ENCODE measurements at places on chromosomes 11 and 22.

DNA sequence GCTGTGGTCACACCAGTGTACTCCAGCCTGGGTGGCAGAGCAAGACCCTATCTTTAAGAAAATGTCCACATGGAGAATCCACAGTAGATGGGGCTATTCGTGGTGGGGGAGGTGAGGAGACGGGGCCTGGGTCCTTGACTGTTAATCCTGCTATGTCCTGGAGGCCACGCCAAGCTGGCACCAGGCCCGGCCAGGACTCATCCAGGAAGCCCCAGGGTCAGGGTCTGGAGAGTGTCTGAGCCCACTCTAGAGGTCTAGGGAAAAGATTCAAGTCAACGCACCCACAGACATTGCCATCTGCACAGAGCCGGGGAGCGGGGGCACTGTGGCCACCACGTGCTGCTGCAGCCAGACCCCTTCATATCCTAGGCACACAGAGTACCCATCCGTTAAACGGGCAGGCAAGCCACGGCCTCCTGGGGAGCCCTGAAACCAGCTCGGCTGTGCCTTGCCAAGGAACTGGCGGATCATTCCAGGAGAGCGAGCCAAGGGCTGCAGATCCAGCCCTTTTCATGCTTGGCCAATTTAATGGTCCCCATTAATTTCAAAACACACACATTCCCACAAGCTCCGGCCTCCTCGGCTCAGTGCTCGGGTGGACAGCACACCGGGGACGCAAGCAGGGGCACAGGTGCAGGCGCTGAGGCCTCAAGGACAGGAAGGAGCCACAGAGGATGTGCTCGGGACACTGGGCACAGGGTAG, 24.7 kb downstream of the MACROD1 start:
- H3K36me3 ChIP-seq, result no peaks in the 10 kb centered on the region
- H3K27ac ChIP-seq, result no peak overlapping the region
- no peaks in the 10 kb centered on the region for H3K27me3 ChIP-seq
- no peak for DNase-seq

DNA sequence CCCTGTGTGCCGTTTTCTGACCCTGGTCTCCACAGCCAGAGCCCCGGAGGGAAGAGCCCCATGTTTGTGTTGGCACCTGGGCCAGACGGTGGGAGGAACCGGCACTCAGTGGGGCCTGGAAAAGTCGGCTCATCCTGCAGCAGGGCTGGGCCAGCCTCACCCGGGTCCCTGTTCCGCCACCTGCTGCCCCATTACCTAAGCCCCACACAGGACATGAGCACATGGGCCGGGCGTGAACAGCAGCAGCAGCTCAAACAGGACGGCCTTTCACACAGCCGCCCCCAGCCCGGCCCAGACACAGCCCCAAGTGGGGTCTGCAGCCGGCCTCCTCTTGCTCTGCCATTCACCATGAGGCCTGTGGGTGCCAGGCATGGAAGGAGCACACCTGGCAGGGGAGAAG, 302.4 kb downstream of the MN1 start:
- H3K36me3 ChIP-seq, result no peaks in the 10 kb centered on the region
- no peak overlapping the region for H3K4me3 ChIP-seq
- no peaks in the 10 kb centered on the region for H3K4me1 ChIP-seq
- H3K27ac ChIP-seq, result no peak overlapping the region

DNA sequence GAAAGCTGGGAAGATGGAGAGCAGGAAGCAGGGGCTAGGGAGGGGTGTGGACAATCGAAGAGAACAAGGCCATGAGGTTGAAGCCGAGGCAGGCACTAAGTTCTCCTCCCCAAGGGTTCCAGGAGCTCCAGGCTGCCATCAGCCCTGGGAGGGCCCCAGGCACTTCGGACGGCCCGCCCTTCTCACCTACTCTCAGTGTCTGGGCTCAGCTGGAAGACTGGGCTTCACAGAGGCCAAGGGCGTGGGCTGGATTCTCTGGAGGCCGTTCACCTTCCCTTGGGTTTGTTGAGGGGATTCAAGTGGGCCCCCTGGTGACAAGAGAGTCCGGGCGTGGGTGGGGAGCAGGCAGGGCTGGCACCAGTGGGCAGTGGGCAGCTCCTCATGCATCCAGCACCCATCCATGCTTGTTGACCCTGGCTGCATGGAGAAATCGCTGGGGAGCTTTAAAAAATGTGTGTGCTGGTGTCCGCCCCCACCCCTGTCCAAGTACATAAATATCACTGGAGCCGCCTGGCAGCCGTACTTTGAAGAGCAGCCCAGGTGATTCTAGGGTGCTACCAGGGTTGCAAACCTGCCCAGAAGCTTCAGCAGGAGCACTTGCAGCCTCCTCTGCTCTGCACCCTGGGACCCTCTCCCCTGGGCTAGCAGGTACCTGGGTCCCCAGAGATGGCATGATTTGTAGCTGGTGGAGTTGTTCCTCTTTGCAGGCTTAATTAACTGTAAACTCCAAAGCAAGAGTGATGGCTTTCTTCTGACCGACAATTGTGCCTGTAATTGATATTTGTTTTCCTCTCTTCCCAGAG, 74.3 kb downstream of the RTL6 start:
- H3K4me3 ChIP-seq, result no peak overlapping the region
- H3K27me3 ChIP-seq, result no peaks in the 10 kb centered on the region
- peaks cover 8% of the 10 kb centered on the region for H3K4me1 ChIP-seq
- H3K27ac ChIP-seq, result no peak overlapping the region
- DNase-seq, result no peak

DNA sequence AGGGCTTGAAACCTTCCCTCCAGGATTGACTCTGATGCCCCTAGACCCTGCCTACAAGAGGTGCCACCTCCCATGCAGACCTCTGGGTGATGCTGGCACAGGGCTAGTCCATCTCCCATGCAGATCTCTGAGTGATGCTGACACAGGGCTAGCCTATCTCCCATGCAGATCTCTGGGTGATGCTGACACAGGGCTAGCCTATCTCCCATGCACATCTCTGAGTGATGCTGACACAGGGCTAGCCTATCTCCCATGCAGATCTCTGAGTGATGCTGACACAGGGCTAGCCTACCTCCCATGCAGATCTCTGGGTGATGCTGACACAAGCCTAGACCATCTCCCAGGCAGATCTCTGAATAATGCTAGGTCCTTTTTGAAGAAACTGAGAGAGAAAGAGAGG, 321.7 kb downstream of the NTM start:
- peaks cover 55% of the 10 kb centered on the region for H3K27me3 ChIP-seq
- no peak for DNase-seq
- H3K36me3 ChIP-seq, result no peaks in the 10 kb centered on the region
- no peak overlapping the region for H3K27ac ChIP-seq
- H3K4me1 ChIP-seq, result peaks cover 6% of the 10 kb centered on the region

- H3K27me3 ChIP-seq, result no peaks in the 10 kb centered on the region
- peaks cover 3% of the 10 kb centered on the region for H3K4me1 ChIP-seq
- no peak for DNase-seq
- no peak overlapping the region for H3K27ac ChIP-seq
- no peaks in the 10 kb centered on the region for H3K36me3 ChIP-seq
Measured at GRCh38 chr11:123072332-123072761, 10.4 kb upstream of the HSPA8 start.

GRCh38 chr11:9974375-9974774, 310.5 kb downstream of the SWAP70 start:
- H3K27ac ChIP-seq, result no peak overlapping the region
- DNase-seq, result no peak
- no peaks in the 10 kb centered on the region for H3K4me1 ChIP-seq
- H3K36me3 ChIP-seq, result no peaks in the 10 kb centered on the region
- H3K27me3 ChIP-seq, result no peaks in the 10 kb centered on the region

DNA sequence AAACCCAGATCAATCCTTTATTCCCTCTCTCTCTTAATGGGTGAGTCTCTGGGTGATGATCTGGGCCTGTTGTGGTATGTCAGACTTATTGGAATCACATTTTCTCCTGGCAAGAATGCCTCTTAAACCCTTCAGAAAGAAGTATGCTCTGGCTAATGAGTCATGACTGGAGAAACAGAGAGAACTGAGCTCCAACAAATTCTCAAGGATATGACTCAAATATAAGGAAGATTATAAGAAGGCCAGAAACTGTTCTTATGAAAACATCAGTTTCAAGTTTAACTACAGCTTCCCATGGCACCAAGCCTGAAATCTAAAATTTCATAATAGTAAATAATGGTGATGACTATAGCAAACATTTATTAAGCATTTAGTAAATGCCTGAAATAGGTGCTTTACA, 83.9 kb downstream of the OR5AK2 start:
- no peak overlapping the region for H3K27ac ChIP-seq
- H3K27me3 ChIP-seq, result no peaks in the 10 kb centered on the region
- DNase-seq, result no peak
- no peaks in the 10 kb centered on the region for H3K36me3 ChIP-seq
- no peak overlapping the region for H3K4me3 ChIP-seq
- H3K4me1 ChIP-seq, result no peaks in the 10 kb centered on the region

All from thymus (tissue), 14 donors.